ENCODE measurements at places on chromosomes 2 and 18.

GRCh38 chr2:64482765-64483504 lies 29.0 kb downstream of the LGALSL start:
- DNase-seq, result no peak

DNA sequence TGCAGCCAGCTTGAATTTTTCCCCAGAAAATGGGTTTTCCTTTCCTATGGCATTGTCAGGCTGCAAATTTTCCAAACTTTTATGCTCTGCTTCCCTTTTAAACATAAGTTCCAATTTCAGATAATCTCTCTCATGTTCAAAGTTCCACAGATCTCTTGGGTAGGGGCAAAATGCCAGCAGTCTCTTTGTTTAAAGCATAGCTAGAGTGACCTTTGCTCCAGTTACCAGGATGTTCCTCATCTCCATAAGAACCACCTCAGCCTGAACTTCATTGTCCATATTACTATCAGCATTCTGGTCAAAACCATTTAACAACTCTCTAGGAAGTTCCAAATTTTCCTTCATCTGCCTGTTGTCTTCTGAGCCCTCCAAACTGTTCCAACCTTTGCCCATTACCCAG lies 68.3 kb downstream of the SGPP2 start:
- no peak for DNase-seq

DNA sequence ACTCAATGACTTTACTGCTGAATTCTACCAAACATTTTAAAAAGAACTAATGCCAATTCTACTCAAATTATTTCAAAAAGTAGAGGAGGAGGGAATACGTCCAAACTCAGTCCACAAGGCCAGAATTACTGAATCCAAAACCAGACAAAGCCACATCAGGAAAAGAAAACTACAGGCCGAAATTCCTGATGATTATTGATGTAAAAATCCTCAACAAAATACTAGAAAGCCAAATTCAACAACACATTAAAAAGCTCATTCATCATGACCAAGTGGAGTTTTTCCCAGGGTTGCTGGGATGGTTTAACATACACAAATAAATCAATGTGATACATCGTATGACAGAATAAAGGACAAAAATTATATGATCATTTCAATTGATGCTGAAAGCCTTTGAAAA lies 103.9 kb upstream of the UBE2E3 start:
- DNase-seq, result no peak

DNA sequence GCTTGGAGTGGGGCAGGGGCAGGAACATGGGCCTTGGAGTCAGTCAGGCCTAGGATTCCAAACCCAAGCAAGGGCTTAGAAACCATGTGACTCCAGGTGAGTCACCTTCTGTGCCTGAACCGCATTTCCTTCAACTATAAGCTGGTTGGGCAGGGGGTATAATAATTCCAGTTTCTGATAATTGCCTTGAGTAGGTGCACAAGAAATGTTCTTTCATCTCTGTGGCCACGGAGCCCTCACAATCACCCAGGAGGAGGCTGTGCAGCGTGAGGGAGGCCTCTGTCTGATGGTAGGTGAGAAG lies 112.1 kb upstream of the HAAO start:
- DNase-seq, result no peak

- peak; percentile 41 for DNase-seq
These were observed 13.3 kb upstream of the RAB17 start for GRCh38 chr2:237603718-237604362.

- DNase-seq, result no peak
These were observed 26.4 kb downstream of the SLC66A2 start for GRCh38 chr18:79924814-79925731.

GRCh38 chr2:104701411-104701911 lies 152.5 kb upstream of the POU3F3 start:
- no peak for DNase-seq

DNA sequence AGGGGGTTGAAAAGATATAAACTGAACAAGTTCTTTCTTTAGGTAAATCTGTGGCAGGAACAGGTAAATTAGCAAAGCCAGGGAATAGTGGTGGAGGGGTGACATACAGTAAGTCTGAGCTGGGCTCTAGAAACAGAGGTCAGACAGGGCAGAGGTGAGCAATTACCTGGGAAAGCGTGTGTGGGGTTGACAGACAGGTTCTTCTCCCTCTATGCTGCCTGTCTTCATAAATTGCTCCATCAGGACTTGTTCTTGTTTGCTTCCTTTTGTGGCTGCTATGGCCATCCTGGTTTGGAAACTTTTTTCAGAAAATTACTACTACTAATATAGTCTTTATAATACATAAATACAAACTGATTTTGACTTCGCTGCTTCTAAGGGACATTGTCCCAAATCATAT lies 3.4 kb upstream of the ANKRD12 start:
- no peak for DNase-seq

GRCh38 chr2:25251071-25251421 lies 82.7 kb upstream of the POMC start:
- no peak for DNase-seq

DNA sequence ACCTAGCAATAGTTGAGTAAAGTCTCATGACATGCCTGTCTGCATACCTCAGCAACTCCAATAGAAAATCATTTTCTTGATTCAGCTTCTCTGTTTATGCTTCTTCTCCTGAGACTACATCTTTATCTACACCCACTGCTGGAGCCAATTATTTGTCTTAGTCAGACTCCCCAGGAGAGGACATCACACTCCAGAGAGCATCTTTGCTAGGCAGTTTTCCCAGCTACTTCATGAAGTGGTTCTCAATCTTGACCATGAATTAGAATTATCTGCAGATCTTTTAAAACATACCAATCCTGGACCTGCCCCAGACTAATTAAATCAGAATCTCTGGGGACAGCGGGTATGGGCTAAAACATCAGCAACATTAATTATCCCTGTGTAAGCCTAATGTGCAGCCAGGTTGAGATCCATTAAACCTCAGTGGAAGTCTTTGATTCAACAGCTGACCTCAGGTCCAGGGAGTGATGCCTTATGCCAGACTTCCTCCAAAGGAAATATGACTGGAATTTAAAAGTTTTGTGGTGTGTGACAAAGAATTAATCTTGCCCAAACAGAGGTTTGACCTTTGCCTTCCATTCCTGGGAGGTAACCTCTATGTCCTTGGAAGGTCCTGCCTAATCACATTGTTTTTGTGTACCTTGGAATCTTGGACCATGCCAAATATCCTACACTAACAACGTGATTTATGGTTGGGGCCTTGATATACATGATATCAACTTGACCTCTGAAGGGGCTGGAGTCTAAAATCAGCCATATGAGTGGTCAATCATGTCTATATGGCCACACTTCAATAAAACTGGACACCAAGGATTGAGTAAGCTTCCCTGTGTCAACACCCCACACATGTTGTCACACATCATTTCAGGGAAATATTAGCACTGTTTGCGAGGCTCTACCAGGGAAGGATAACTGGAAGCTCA lies 99.3 kb upstream of the DNAJC10 start:
- no peak for DNase-seq

DNA sequence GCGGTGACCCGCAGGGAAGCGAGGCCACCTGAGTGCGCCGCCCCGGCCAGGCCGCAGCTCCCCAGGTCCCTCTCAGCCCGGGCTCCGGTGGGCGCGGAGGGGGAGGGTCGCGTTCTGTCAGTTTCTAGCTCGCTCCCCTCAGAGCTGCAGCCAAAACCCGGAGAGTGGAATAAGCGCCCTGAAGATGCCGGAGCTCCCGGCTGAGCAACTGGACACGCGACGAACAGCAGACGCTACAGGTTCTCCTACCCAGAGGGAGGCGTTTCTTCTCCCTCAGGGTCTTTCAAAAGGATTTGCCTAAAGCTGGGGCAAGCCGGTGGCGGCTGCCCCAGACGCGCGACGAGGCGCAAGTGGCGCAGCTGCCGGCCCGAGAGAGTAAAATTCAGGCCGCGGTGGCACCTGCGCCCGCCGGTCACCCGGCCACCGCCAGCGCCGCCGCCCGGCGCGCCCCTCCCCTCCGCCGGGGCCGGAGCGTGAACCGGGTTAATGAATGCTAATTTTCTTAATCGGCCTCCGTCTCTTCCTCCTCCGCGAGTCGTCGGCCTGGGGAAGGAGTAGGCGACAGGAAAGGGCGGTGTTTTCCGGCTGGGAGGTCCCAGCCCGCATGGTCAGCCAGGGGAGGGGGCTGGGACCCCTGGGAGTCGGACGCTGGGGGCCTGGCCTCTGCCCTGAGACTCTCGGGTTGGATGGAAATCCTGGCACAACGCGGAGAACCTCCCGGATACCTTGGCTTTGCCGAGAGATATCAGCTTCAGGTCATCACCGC lies 845 bp upstream of the CDC42EP3 start:
- peak; percentile 62 for DNase-seq

- no peak for DNase-seq
These were observed 310.7 kb downstream of the DPP10 start for GRCh38 chr2:114753145-114753544.

DNA sequence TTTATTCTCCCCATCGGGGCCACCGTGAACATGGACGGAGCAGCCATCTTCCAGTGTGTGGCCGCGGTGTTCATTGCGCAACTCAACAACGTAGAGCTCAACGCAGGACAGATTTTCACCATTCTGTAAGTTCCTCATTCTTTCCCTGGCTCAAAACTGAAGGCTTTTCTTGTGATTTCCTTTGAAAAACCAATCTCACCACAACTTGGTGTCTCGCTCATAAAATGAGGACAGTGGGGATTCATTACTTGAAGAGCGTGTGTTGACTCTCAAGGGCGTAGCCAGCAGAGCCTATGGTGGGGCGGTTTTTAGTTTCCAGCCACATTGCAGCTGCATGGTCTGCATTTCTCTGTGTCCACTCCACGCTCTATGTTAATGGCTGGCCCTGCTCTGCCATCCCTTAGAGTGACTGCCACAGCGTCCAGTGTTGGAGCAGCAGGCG lies 29.0 kb downstream of the SLC1A4 start:
- DNase-seq, result no peak

- no peak for DNase-seq
These were observed 7.5 kb downstream of the SLC11A1 start for GRCh38 chr2:218389333-218390150.

DNA sequence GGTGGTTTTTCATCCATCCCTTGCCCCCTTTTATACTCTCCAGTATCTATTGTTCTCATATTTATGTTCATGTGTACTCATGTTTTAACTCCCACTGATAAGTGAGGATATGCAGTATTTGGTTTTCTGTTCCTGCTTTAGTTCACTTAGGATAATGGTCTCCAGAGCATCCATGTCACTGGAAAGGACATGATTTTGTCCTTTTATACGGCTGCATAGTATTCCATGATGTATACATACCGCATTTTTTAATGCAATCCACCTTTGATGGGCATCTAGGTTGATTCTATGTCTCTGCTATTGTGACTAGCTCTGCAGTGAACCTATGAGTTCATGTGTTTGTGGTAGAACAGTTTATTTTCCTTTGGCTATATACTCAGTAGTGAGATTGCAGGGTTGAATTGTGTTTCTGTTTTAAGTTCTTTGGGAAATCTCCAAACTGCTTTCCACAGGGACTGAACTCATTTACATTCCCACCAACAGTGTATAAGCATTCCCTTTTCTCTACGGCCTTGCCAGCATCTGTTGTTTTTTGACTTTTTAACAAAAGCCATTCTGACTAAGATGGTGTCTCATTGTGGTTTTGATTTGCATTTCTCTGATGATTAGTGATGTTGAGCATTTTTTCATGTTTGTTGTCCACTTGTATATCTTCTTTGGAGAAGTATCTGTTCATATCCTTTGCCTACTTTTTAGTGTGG lies 420.2 kb downstream of the THSD7B start:
- no peak for DNase-seq

- no peak for DNase-seq
These were observed 29.2 kb downstream of the AKAIN1 start for GRCh38 chr18:5167831-5168230.

All from T-helper 9 cell (primary cell).